MCF 10A (cell line): ENCODE measurements at places on chromosomes 5 and 9.

DNA sequence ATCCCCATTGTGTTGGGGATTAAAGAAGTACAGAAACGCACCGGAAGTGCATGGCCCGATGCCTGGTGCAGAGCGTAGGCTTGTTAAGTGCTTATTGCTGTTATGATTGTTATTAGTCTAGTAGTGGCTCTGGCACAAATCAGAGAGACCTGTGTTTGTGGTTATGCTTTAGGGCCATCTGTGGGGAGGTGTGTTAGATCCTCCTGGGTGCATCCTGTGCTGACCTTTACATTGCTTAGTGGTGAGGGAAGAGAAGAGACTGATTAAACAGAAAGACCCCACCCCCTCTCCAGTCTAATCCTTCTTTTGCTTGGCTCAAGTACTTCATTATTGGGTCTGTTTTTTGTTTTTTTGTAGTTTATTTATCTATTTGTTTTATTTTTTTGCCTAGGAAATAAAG is 112.7 kb upstream of the SPRY4 start:
- DNase-seq: no peak

- DNase-seq: no peak
Observed at GRCh38 chr5:1879292-1880263, 3.1 kb downstream of the IRX4 start.

DNA sequence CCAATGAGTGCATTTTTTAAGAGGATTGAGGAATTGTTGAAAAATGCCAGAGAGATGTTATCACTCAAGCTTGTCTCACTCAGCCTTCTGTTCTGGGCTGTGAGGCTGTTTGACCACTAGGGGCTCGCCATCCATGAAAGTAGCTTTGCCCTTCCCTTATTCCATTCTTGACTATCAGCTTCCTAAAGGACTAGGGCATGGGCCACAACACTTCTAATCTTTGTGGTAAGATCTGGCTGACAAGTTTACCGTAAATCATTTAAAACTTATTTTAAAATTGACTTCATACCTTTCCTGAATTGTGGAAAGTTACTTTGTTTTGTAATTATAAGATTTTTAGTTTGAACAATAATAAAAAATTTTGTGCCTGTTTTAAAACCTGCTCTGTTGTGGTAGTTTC is 49.5 kb downstream of the TJP2 start:
- DNase-seq: peak; percentile 60

DNA sequence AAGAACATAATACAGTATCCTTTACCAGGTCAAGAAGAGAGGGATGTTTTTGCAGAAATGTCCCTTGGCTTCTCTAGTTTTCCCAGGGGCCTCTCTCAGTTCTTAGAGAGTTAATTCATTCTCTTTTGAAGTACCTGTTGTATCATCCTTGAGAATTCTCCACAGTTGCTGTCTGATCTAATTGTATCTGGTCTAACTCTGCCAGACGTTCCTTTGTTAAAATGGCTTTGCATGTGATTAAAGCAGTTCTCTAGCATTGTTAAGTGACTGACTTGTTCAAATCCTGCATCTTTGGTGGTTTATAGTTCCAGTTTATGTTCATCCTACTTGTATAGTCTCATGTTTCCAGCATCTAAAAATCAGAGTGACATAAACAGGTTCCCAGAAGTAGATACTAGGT is 65.0 kb downstream of the KIAA1958 start:
- DNase-seq: no peak

DNA sequence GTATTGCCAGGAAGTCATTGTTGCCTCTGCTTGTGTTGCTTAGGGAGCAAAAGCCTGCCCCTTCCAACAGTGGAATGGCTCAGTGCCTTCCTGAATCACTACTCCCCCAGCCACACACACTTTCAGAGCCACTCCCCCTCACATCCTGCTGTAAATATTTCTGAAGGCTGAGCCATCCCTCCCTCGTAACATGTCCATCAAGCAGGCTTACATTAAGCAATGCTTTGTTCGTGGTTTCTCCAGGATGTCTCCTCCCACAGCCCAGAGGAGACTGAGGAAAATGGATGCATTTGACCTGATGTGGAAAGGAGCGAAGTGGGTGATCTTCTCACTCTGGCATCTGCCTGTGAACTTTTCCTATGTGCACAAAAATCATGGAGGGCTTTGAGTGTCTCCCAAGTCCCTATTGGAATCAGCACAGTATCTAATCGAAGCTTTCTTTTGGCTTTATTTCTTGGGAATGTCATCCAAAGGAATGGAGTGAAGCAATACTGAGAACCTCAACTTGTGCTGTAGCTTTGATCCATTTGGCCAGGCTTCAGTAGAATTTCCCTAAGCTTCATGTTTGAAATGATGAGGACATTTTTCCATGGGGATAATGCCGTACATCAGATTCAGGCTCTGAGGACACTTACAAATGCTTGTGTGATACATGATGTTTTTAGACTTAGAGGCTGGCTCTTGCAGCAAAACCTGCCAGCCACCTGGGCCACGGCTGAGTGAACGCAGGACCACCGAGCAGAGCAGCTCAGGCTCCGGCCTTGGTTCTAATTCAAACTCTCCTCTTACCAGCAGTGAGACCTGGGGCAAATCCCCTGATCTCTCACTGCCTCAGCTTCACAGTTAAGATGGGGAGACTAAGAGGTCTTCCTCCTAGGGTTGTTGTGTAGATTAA is 389.1 kb downstream of the ENC1 start:
- peak; percentile 94 for DNase-seq

- no peak for DNase-seq
Observed at GRCh38 chr5:93076566-93076965, 504.5 kb downstream of the NR2F1-AS1 start.

- no peak for DNase-seq
Observed at GRCh38 chr5:132098151-132098594, 24.6 kb downstream of the CSF2 start.

DNA sequence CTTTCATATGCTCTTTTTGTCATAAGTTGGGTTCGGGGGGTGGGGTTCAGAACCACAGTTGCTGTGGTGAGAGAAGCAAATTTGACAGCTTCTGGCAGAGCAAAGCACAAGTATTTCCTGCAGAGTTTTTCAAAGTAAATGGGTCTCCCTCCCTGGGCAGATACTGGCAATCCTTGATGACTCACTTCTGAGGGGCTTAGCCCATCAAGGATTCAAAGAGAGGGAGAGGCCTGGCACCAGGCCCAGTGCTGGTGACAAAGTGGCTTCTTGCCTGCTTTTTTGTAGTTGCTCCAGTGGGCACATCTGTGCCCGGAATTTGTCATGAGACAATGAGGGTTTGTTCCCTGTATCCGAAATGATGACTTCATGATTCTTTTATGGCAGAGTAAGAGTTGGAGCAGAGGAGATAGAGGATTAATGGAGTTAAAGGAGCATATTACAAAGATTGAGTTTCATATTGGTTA is 46.6 kb upstream of the TNC start:
- DNase-seq: peak; percentile 14

DNA sequence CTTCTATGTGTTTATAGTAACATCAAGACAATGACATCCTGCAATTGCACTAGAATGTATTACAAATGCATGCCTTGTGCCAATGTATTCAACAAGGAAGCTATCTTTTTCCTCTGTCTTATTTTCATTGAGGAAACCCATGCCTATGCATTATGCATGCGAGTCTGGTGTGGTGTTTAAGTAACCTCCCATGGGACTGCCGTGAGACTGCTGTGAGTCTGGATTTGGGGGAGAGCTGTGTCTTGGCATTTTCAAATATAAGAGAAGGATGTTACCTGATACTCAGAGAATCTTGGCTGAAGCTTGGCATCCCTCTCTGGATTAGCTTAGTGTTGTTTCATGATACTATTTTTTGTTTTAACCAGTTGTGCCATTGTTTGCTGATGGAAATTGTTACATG is 98.3 kb downstream of the F2RL2 start:
- DNase-seq: no peak

DNA sequence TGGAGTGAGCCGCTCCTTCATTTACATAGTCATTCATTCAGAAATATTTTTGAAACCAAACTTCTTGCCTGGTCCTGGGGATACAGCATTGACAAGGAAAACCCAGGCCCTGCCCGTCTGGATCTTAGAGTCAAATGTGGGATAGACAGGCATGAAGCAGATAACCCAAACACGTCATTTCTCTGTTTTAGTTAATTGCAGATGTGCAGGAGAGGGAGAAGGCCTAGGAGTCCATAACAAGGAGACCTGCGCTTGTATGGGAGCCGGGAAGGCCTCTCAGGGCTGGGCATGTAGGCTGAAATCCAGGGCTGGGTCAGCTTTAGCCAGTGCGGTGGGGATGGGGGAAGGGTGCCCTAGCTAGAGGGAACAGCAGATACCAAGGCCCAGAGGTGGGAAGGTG is 43.3 kb downstream of the PRRX2 start:
- no peak for DNase-seq

- no peak for DNase-seq
Observed at GRCh38 chr9:37926737-37927118, 22.8 kb upstream of the SLC25A51 start.

DNA sequence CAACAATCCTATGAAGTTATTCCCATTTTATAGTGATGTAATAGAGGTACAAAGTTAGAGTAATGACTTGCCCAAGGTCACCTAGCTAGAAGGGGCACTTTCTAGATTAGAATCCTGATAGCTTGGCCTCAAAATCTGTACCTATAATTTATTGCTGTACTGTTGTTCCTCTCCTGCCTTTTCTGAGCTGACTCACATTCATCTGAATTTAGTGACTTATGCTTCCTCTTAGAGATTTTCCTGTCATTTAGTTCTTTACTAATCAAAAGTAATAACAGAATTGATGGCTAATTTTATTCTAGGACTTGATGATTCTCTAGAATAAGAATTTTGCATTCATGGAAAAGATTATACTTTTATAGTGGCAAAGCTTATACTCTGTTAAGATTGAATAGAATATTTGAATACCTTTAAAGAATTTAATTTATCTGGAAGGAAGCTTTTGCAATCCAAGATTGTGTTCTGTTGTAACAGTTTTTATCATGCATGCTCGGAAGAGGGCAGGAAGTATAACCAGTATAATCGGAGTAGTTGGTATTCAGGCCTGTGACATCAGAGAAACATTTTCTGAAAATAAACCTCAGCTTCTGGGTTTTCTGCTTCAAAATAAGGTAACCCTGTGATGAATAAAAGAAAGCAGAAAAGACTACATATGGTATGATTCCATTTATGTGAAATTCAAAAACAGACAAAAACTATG is 21.3 kb downstream of the CYSTM1 start:
- DNase-seq: no peak

GRCh38 chr5:159341906-159342310 is 11.6 kb upstream of the IL12B start:
- peak; percentile 99 for DNase-seq

- no peak for DNase-seq
Observed at GRCh38 chr9:101592788-101593187, 2.0 kb downstream of the PPP3R2 start.

GRCh38 chr9:131237931-131238401 is 38.3 kb downstream of the FAM78A start:
- DNase-seq: peak; percentile 19

DNA sequence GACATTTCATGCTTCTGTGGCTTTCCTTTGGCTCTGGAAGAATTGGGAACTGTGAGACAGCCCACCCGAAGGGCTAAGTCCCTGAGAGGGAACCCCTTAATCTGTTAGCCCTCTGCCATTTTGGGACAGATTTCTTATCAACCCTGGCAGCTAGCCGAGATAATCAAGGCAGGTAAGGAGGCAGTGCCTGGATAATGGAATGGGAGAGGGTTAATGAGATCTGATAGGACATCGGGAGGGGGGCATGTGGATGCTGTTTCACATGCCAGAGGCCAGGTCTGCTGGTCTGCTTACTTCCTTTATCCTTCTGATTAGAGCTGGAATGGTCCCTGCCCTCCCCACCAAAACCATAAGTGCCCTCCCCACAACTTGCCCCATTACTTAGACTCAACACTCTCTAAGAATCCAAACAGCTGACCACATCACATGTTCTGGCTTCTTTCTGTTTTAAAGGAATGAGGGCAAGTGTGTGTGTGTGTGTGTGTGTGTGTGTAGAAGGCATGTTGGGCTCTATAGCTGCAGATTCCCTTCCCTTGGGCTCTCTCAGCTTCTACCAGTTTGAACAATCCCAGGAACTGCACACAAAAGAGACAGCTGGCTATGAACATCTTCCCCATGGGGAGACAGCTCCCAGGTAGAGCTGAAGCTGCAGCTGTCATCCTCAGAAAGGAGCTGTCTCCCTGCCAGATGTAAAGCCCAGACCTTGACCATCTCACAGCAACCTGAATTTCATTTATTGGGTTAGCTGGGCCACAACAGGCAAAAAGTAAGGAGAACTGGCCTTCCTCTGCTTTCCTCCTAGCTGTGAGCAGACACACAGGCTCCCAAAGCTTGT is 221.3 kb downstream of the PIK3R1 start:
- DNase-seq: no peak

- no peak for DNase-seq
Observed at GRCh38 chr5:138440159-138441073, 1.6 kb downstream of the REEP2 start.

GRCh38 chr5:5350101-5350500 is 72.4 kb upstream of the ICE1 start:
- peak; percentile 36 for DNase-seq

DNA sequence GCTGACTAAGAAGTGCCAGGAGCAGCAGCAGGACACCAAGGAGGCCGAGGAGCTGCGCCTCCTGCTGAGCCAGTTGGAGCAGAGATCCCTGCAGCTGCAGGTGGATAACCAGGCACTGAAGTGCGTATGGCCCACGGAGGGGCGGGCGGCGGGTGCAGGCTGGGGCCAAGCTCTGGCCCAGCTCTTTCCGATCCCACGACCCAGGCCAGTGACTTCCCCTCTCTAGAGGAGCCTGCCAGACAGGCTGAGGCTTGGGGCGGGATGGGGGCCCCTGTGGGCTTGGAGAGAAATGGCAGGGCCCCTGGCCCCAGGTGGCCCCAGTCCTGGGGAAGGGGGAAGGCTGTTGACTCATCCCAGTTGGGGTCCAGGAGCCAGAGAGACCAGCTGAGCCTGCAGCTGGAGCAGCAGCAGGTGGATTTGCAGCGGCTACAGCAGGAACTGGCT is 3.6 kb downstream of the PTRH1 start:
- DNase-seq: no peak

GRCh38 chr9:117092582-117092981 is 322.3 kb downstream of the ASTN2 start:
- DNase-seq: peak; percentile 59

DNA sequence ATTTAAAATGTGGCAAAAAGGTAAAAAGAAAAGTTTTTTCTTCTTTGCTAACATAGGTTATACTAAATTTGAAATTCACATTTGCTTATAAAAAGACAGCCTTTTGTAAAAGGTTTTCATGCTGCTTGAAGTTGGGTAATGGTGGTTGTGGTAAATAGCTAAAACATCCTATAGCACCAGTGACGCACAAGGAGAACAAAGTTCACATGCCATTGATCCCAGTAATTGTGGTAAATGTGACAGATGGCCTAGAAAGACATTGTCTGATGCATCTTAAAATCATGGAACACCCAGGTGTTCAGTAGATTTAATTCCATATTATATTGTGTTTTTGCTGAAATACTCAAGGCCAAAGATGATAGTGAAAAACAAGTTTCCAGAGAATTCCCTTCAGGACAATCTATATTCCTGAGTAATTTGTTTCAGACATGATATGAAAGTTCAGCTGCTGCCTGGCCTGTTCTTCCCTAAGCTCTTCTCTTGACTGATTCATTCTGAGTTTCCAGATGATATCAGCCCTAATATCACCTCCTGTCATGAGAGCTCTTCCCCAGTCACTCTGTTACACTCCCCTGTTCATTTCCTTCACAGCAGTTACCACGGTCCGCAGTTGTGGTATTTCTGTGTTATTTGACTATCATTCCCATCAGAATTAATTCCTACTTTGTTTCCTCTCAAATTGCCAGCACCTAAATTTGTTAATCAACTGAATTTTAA is 4.6 kb upstream of the FBXL17 start:
- no peak for DNase-seq
